ENCODE measurements at places on chromosomes 5 and 9. TPM values are rescaled to one million over a fixed set of nuclear protein-coding genes. Genes with fewer than 3 reads are reported as not detected.
A peak's percentile ranks its signal among the peaks of the same experiment; 100 is the strongest.

- DNase-seq: peak; percentile 70
Observed at GRCh38 chr5:158435161-158435616, 576.2 kb upstream of the CLINT1 start.

GRCh38 chr5:91378752-91379211, 4.3 kb downstream of the ARRDC3 start:
- DNase-seq: no peak

- peak; percentile 46 for DNase-seq
Observed at GRCh38 chr9:35757226-35757891, 3.3 kb upstream of the MSMP start.

- DNase-seq: no peak
Observed at GRCh38 chr5:1815071-1815786, 14.0 kb downstream of the NDUFS6 start.

DNA sequence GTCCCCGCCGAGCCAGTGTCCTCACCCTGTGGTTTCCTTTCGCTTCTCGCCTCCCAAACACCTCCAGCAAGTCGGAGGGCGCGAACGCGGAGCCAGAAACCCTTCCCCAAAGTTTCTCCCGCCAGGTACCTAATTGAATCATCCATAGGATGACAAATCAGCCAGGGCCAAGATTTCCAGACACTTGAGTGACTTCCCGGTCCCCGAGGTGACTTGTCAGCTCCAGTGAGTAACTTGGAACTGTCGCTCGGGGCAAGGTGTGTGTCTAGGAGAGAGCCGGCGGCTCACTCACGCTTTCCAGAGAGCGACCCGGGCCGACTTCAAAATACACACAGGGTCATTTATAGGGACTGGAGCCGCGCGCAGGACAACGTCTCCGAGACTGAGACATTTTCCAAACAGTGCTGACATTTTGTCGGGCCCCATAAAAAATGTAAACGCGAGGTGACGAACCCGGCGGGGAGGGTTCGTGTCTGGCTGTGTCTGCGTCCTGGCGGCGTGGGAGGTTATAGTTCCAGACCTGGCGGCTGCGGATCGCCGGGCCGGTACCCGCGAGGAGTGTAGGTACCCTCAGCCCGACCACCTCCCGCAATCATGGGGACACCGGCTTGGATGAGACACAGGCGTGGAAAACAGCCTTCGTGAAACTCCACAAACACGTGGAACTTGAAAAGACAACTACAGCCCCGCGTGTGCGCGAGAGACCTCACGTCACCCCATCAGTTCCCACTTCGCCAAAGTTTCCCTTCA, 1.4 kb downstream of the GLIS3 start:
- peak; percentile 65 for DNase-seq

GRCh38 chr9:1429297-1429696, 379.1 kb downstream of the DMRT2 start:
- DNase-seq: no peak

DNA sequence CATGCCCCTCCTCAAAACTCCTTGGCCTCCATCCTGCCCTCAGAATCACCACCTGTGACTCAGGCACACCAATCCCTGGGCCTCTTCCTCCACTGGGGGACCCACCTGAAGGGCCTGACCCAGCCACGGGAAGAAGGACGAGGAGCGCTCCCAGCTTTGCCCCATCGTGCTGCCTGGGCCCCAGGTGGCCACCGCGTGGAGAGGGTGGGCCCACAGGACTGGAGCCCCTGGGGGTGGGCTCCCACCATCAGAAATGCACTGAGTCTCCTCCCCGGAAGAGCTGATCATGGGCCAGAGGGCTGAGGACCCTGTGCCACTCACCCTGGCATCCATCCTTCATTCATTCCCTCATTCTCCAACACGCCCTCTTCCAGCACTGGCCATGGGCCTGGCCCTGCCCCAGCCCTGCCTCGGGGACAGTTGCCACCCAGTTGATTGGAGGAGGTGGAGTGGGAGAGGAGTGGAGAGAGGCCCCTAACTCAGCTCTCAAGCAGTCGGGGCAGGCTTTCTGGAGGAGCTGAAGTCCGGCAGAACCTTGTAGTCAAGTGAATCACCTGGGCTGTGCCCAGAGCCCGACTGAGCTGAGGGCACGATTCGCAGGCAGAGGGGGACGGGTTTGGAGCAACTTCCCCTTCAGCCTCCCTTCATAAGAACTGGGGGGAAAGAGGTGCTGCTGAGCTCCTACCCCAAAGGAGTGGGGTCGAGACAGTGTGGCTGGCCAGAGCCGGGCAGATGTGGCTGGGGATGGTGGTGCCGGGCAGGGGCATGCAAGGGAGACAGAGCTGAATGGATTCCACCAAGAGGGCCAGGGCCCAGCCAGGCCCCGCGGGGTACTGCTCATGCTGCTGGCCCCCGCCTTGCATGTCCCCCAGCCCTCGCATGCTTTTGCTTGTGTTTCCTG, 29.6 kb downstream of the DNM1 start:
- no peak for DNase-seq

DNA sequence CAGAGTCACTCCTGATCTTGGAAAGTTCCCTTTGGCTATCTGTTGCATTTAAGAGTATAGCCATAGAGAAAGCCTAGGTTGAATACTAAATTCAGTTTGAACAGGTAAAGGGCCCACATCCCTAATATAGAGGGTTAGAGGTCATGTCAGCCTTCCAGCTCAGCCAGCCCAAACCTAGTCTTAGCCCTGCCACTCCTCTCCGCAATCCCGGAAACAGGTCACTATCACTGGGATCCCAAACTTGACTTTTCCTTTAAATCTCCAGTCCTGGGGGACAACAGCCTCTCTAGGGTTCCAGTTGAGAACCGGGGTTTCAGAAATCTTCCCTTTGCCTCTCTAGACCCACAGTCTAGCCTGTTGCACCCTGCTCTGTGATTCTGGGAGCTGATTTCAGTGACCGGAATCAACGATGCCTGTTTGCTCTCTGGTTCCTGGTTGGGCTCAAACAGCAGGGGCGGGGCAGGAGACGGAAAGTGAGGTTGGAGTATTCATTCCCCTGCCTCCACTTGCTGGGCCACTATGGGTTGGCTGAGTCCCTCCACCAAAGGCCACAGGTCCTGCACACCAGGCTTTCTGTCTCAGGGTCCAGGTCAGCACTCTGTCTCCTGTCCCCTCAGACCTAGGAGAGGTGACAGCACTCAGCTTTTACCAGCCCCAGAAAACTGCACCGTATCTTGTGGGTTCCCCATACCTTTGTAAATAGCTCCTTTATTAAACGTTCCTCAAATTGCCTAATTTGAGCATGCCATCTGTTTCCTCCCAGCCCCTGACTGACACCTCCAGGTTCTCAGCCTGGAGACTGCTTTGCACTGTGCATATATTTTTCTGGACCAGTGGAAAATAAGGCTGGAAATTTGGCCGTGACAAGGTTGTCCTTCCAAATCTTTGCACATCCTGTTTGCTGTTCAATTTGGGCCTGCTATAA, 23.8 kb upstream of the CPEB4 start:
- DNase-seq: no peak

DNA sequence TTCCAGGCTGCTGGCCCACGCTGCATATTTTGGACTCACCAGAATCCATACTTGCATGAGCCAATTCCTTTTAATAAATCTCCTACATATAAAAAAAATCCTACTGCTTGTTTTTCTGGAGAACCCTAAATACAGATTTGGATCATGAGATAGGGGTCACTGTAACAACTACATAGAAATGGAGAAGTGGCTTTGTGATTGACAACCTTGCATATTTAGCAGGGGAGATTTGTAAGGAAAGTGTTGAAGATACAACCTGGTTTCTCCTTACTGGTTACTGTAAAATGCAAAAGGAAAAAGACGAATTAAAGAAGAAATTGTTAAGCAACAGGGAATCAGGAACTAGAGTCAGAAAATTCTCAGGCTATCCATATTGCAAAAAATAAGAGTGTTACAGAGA, 74.8 kb downstream of the HABP4 start:
- no peak for DNase-seq

- DNase-seq: no peak
Observed at GRCh38 chr5:58493141-58493540, 1.9 kb downstream of the GAPT start.

The ZNF366 gene
- total RNA-seq: not detected

The PRR16 gene
- total RNA-seq: 3.2 TPM

The IFNK gene
- not detected for total RNA-seq

The HBEGF gene
- total RNA-seq: 148 TPM

The ZDHHC11B gene
- 0.12 TPM for total RNA-seq

Data from mammary epithelial cell (primary cell).